ENCODE measurements at places on chromosomes 2 and 18.

DNA sequence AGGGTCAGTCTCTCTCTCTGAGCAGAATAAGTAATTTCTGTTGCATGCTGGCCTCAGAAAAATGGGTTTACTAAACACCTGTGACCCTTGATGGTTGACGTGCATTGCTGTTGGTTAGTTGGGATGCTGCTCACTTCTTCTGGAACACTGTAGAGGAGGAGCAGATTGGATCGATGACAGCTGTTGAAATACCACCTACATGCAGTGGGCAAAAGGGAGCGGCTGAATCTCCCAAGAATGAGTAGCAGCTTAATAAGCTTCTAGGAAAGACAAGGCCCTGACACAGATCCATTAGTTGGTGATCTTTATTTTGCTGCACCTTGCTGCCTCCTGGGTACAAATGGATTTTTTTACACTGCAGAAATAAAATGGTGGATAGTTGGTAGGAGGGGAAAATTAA is 43.2 kb downstream of the KDM3A start:
- DNase-seq = no peak

GRCh38 chr2:199762963-199763362 is 88.0 kb downstream of the FTCDNL1 start:
- no peak for DNase-seq

DNA sequence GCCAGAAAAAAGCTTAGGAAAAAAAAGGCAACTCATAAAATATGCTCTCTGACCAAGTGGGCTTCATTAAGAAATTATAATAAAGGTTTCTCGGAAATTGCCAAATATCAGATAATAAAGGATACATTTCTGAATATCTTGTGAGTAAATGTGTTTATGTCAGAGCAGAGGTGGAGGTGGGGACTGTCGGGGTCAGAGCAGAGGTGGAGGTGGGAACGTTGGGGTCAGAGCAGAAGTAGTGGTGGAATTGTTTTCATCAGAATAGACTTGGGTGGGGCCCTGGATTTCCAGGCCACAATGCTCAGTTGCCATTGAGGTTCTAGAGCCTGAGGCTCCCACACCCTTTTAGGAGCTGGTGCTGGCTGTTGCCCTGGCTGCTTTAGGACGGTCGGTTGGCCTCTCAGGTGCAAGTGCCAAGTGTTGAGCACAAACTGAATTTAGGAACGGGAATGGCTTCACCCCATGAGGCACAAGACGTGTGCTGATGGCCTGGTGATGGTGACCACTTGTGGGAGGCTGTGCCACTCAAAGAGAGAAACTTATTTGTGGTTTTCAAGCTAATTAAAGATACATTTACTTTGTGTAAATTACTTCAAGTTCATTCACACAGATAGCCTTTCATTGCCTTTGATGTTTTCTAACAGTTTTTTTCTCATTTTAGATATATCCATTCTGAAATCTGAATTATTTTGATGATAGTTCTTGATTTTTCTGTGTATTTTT is 131.5 kb downstream of the ATP9B start:
- DNase-seq = peak; percentile 23

DNA sequence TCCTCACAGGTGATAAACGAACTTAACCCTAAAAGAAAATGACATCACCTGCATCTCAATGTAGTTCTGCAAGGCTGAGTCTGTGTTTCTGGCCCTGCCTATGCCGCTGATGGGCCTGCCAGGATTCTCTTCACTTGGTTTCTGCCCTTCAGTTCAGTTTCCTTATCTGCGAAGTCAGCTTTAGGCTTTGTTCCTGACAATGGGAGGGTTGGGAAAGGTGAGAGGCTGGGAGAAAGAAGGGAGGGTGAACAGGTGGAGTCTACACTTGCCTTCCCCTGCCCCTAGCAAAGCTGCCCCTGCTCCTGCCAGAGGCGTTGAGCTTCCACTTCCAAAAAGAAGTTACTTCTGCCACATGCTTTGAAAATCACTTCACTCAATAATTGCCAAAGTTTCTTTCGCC is 124.0 kb upstream of the APCDD1 start:
- DNase-seq = no peak

- no peak for DNase-seq
Observed at GRCh38 chr2:187372213-187372612, 75.8 kb downstream of the CALCRL start.

- DNase-seq = no peak
Observed at GRCh38 chr18:23182606-23183005, 47.3 kb downstream of the CABLES1 start.

GRCh38 chr2:74226648-74227213 is 28.3 kb downstream of the MTHFD2 start:
- no peak for DNase-seq

- DNase-seq = no peak
Observed at GRCh38 chr2:226483745-226484619, 315.6 kb downstream of the IRS1 start.

GRCh38 chr2:1889099-1889650 is 144.9 kb upstream of the PXDN start:
- no peak for DNase-seq

- no peak for DNase-seq
Observed at GRCh38 chr2:46086578-46087070, 210.6 kb upstream of the EPAS1 start.

DNA sequence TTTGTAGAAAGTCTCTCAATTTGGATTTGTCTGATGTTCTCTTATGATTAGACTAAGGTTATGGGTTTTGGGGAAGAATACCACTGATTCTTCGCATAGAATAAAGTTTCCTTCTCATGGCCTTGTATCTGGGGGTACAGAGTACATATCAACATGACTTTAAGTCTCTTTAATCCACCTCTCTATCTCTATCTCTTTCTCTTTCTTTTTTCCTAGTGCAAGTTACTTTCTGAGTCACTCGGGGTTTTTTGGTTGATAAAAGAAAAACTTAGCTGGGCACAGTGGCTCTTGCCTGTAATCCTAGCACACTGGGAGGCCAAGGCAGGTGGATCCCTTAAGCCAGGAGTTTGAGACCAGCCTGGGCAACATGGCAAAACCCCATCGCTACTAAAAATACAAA is 100.1 kb upstream of the MAP4K3 start:
- DNase-seq = no peak

- DNase-seq = no peak
Observed at GRCh38 chr2:185475914-185476313, 262.7 kb upstream of the FSIP2 start.

- DNase-seq = no peak
Observed at GRCh38 chr18:9712130-9712577, 4.1 kb downstream of the RAB31 start.

DNA sequence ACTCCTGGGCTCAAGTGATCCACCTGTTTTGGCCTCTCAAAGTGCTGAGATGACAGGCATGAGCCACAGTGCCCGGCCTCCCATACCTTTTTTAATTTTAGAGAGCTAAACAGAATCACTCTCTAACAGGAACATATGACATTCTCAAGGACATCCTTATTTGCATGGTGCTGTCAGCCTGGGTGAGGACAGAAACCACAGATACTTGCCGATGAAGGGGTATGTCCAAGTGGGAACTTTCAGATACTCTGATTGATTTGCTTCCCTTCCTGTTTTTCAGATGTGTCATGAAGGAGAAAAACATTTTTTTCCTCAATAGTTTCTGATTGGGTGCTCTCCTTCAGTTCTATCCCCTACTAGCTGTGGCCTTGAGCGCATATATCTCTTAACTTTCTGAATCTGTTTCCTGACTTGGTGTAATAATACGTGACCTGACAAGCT is 49.6 kb downstream of the MYO3B start:
- DNase-seq = no peak

DNA sequence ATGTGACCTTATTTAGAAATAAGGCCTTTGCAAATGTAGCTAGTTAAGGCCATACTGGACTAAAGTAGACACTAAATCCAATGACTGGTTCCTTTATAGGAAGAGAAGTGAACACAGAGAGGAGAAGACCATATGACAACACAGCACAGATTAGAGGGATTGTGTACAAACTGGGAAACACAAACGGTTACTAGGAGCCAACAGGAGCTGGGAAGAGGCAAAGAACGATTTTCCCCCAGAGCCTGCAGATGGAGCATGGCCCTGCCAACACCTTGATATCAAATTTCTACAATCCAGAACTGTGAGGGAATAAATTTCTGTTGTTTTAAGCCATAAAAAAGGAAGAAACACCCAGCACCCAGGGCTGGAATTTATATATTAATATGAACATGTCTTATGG is 38.7 kb upstream of the COL5A2 start:
- no peak for DNase-seq

DNA sequence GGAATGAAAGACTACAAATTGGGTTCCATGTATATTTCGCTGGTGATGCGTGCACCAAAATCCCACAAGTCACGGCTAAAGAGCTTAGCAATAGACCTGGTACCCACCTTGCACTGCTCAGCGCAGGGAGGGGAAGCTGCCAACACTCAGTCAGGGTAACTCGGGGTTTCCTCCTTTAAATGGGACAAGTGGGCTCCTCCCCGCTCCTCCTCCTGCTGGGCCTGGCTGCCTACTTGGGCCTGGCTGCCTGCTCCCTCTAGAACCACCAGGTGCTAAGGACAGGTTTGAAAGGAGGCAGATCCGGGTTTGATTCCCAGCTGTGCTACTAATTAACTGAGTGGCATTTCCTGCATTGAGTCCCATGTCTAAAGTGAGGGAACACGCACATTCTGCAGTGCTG is 23.4 kb downstream of the MYO7B start:
- no peak for DNase-seq

GRCh38 chr2:235383272-235383843 is 110.5 kb upstream of the AGAP1 start:
- no peak for DNase-seq

- peak; percentile 88 for DNase-seq
Observed at GRCh38 chr2:144461308-144461766, 58.6 kb downstream of the ZEB2 start.

DNA sequence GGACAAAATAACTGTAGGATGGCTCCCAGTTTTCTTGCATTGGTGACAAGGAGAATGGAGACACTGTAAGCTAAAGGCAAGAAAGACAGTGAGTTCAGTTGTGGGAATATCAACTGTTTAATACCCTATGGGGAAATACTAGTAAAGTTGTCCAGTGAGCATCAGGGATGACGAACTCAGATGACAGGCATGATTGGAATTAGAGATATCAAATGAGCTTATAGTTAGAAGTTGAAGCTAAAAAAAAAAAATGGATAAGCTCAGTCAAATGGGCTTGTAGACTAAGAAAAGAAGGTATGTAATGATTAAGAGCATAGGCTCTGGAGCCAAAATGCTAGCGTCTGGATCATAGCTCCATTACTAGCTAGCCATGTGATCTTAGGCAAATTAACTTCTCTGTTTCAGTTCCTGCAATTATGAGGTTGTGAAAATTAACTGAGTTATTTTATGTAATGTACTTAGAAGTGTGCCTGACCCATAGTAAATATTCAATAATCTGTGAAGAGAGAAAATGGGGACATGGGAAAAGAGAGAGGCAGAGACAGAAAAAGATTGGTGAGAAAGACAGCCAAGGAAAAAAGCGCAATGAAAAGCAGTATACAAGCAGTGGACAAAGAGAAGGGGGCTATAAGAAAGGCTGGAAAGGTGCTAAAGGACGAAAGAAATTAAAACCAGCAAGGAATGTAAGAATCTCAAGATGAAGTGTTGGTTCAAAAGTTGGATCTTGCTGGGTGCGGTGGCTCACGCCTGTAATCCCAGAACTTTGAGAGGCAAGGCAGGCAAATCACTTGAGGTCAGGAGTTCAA is 95.7 kb upstream of the SLC39A10 start:
- DNase-seq = peak; percentile 80

DNA sequence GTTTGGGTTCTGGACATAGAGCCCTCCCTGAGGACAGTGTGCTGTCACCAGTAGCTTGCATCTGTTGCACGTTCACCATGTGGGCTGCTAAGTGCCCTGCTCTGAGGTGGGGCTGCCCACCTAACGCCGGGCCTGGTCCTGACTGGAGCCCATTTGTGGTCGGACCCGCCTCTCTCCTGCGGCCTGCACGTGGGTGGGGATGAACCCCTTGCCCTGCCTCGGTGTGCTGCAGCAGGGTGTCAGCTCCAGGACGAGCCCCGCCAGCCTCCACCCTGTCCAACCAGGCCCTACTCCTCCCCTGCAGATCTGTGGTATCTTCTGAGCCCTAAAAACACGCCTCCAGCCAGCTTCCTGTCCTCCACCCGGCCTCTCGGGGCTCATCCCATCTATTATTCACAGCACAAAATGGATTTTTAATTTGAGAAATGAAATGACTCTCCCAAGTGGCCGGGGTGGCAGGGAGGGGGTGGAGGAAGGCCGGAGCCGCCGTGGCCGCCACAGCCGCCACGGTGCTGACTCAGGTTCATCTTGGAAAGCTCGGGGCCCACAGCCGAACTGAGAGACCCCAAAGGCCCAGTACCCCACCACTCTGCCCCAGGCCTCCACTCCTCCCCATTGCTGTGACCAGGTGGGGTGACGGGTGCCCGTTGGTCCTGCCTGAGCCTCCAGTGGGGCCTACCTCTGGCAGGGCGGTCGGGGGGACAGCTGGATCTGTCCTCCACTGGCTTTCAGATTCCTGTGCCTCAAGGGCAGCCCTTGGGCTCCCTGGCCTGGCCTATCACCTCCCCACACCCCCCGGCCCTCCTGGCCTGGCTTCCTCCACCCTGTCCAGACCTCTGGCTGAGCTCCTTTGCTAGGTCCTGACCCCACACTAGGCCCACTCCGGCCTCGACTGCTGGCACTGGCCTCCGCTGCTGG is 2.8 kb upstream of the ECEL1 start:
- DNase-seq = no peak

Measured in inflammatory macrophage (primary cell).